Activated T-helper 1 cell treated with anti-CD3 and anti-CD28 coated beads, Interleukin-12 subunit alpha, Interleukin-12 subunit beta, Interleukin-2, Interleukin-4 antibody, amounts not matched to agents 30 ng/mL and 10 ng/mL and 1 ng/mL, durations not matched to agents 14 hours and 24 hours and 36 hours (primary cell): ENCODE measurements at places on chromosomes 5 and 9. TPM values are rescaled to one million over a fixed set of nuclear protein-coding genes. Genes with fewer than 3 reads are reported as not detected.

- DNase-seq, result no peak
Measured at GRCh38 chr9:129567329-129567728, 53.6 kb downstream of the C9orf50 start.

- no peak for DNase-seq
Measured at GRCh38 chr5:31944684-31945445, 229.3 kb downstream of the GOLPH3 start.

GRCh38 chr9:134661791-134662142 is 20.2 kb downstream of the COL5A1 start:
- DNase-seq, result no peak

DNA sequence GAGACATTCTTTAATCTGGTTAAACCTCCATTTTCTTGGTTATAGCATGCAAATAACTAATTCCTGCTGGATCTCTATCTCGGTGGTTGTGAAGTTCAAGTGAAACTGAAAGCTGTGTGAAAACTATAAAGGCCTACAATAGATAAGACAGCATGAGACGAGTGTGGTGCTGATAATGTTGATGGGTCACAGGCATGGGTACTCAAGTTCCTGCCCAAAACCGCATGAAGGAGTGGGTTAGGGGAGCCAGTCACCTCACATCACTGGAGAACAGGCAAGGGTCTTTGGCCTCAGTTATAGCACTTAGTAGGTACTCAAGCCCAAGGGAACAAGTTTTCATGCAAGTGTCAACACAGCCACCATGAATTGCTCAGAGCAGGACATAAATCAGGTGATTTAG is 16.7 kb downstream of the HMHB1 start:
- no peak for DNase-seq

The NEK6 gene
- 17.4 and 21.0 TPM in 2 replicates for total RNA-seq

The SPRY4 gene
- 1.7 and 2.4 TPM in 2 replicates for total RNA-seq

The PPIC gene
- total RNA-seq, result not detected in 2 replicates
